Osteoblast (primary cell): ENCODE measurements at places on chromosomes 7 and 10. TPM values are rescaled to one million over a fixed set of nuclear protein-coding genes. Genes with fewer than 3 reads are reported as not detected.

The GAD2 gene
- total RNA-seq, result not detected in 2 replicates

The SAP25 gene
- not detected in 2 replicates for total RNA-seq

The SRRM3 gene
- 0.29 and 0.36 TPM in 2 replicates for total RNA-seq

The IKZF1 gene
- under 0.01 TPM in 1 of 2 replicates, not detected in the other for total RNA-seq
